Hepatocyte (in vitro differentiated cells): ENCODE measurements at places on chromosomes 11 and 22.

- DNase-seq, result peak; percentile 89
These were observed 33.9 kb downstream of the LMO2 start for GRCh38 chr11:33857933-33858371.

GRCh38 chr22:26812731-26813130 lies 155.3 kb downstream of the MIAT start:
- DNase-seq, result no peak

- no peak for DNase-seq
These were observed 4.9 kb downstream of the OR8B8 start for GRCh38 chr11:124440608-124441007.

DNA sequence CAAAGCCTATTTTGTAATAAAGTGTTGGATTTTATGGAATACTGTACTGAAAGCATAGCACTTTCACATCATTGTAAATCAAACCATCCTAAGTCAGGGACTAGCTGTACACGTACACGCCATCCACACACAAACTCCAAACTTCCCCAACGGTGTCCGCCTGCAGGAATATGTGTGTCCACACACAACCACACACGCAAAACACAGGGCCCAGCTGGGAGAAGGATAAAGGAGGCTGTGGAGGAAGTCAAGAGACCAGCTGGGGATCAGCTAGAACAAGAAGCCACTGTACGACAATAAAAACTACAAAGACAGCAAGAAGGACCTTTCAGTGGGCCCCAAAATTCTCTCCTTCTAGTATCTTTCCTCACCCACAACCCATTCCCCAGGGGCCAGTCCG lies 1.6 kb downstream of the TRIM29 start:
- DNase-seq, result no peak

- no peak for DNase-seq
These were observed 40.9 kb downstream of the TCF20 start for GRCh38 chr22:42229455-42230149.

DNA sequence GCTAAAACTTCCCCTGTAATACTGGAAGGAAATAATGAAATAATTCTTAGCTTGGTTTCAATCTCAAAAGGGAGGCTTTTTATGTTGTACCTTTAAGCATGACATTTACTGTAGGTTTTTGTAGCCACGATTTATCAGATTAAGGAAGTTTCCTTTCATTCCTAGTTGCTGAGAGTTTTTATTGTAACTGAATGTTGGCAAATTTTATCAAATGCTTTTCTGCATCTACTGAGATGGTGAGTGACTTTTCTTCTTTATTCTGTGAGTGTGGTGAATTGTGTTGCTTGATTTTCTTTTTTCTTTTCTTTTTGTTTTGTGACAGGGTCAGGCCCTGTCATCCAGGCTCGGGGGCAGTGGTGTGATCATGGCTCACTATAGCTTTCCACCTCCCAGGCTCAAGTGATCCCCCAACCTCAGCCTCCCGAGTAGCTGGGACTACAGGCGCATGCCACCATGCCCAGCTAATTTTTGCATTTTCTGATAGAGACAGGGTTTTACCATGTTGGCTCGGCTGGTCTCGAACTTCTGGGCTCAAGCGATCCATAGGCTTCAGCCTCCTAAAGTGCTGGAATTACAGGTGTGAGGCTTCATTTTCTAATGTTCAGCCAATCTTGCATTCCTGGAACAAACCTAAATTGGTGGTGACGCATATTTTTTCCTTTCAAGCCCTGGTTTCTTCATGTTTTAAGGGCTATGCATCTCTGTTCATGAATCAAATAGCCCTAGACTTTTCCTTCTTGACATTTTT lies 26.2 kb downstream of the SUSD2 start:
- DNase-seq, result no peak

- DNase-seq, result no peak
These were observed 46.7 kb downstream of the CLTCL1 start for GRCh38 chr22:19244600-19245352.

DNA sequence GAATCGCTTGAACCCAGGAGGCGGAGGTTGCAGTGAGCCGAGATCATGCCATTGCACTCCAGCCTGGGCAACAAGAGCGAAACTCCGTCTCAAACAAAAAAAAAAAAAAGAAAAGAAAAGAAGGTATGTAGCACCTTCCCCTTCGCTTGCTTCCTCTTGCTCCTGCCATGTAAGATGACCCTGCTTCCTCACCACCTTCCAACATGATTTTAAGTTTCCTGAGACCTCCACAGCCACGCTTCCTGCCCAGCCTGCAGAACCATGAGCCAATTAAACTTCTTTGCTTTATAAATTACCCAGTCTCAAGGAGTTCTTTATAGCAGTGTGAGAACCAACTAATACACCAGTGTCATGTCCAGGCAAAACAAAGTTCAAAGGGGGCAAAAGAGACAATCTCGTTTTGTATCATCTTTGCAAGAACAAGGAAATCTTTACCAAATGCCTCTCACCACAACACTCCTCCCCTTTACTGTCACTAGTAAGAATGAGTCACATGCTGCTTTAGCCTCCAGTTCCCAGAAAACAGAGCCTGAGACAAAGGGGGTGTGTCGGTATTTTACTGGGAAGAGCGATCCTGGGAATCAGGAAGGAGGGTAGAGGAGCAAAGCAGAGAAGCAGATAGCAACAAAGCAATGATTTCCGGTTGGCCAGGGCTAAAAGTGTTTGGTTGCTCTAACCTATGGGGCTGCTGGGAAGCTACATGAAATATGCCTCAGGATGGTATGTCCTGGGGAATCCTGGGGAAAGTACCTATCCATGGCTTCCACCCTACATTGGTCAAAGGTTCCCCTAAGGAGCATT lies 10.5 kb upstream of the MCHR1 start:
- peak; percentile 65 for DNase-seq

- no peak for DNase-seq
These were observed 493.5 kb downstream of the OPCML start for GRCh38 chr11:133038850-133039249.

DNA sequence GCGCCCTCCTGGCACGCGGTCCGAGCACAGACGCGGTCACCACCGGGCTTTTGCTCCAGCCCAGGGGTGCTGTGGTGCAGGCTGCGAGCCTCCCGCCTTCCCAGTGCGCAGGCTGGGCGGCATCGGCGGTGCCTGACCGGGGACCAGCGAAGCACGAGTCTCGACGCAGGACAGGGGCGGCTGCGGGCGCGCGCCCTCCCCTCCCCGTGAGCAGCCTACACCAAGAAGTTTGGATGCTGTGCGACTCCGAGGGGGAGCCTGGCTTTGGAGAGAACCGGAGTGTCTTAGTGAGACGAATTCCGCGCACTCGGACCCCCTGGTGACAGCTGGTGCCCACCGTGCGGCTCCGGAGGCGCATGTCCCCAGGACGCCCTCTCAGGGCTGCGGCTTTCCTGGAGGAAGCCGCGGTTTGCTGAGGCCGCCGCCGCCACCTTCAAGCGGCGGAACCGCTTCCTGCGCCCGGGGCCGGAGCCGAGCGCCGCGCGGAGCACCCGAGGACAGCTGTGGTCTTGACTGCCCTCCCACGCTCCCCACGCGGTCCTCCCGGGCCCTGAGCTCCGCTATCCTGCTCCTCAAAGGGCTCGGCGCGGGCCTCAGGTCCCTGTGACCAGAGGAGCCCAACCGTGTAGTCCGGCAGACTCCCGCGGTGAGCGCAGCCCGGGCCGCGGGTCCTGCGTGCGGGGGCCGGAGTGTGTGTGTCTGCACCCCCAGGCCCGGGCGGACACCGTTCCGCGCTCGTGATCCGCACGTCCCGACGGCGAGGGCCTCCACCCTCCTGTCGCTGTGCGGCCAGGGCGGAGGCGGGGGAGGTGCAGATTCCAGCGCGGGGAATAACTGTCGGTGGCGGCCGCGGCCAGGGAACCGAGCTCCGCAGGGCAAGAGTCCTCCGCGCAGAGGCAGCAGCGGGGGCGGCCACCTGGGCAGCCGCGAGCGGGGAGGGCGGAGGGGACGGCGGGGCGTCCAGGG lies 1.7 kb downstream of the FGF3 start:
- no peak for DNase-seq

DNA sequence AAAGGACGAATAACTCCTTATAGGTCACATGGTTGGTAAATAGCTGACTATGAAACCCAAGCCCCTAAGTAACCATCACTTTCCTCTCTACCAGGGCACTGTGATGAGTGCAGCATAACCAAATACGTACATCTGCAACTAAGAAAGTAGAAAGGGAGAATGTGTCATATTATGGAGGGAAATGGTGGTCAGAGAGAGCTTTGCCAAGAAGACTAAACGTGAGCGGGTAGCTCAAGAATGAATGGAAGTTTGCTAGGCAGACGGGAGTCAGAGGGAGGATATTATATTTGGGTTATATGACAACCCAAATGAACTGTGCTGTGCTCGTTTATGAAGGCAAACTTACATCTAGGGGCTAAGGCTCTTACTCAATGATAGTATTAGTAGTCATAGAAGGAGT lies 537.3 kb downstream of the OPCML start:
- DNase-seq, result no peak

- no peak for DNase-seq
These were observed 4.2 kb upstream of the NEAT1 start for GRCh38 chr11:65418431-65418680.

GRCh38 chr11:35709376-35709775 lies 46.8 kb downstream of the TRIM44 start:
- no peak for DNase-seq

DNA sequence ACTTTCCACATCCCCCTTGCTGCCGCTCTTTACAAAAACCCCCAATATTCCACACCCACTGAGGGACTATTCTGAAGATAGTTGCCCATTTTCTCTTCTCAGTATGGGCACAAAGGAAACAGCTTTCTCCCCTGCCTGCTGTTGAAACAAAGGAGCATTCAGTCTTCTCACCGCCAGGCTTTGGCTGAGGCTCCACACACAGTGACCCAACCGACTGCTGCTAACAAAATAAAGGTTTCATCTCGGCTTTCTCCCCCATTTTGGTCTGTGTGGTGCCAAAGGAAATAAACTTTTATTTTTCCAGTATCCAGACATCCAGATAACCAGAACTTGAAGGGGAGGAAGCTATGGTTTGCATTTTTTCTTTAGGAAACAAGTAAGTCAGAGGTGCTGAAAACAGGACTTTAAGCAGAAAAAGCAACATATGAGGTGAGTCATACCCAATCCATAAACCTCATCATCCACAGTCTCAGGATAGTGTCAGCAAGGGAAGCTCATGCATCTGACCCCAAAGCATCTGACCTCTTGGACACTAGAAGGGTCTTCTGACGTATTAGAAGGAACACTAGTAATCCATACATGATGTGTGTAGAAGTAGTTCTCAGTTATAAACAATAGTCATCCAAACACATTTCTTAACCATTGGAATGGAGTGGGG lies 6.4 kb downstream of the CLMP start:
- no peak for DNase-seq

DNA sequence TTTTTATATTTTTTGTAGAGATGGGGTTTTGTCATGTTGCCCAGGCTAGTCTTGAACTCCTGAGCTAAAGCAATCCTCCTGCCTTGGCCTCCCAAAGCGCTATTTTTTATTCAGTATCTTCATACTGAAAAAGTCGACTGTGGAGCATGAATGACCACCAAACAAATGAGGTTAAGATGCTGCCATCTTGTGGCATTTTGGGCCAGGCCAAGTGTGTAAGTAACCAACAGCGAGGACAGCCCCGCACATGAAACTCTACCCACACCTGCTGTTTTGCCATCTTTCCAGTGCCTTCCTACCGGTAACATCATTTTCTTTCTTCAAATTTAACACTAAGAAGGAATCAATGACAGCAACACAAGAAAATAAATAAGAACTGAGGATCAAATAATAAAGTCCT lies 32.2 kb upstream of the AQP11 start:
- no peak for DNase-seq

GRCh38 chr11:62710001-62710345 lies 2.5 kb downstream of the GNG3 start:
- peak; percentile 30 for DNase-seq

- no peak for DNase-seq
These were observed 4.8 kb downstream of the CCDC88B start for GRCh38 chr11:64344787-64345186.

DNA sequence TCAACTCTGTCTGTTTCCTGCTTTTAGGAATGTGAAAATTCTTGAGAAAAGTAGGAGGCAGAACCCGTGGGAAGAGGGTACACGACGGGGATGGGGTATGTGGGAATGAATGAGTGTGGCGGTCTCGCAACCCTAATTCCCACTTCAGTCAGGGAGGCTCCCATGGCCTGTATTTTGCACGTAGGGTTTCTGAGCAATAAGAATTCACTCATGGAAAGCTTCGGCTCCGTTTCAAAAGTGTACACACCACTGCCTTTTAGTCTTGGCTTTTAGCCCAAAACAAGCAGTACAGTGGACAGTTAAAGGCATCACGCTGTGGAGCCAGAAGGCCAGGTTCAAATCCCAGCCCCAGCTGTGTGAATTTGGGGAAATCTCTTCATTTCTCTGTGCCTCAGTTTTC lies 116.7 kb downstream of the MN1 start:
- DNase-seq, result no peak

- DNase-seq, result no peak
These were observed 372.7 kb upstream of the TENM4 start for GRCh38 chr11:79813551-79813950.

- DNase-seq, result peak; percentile 61
These were observed 29.1 kb downstream of the LIMK2 start for GRCh38 chr22:31241200-31241599.

GRCh38 chr11:134393638-134394037 lies 18.4 kb downstream of the B3GAT1 start:
- DNase-seq, result peak; percentile 65

DNA sequence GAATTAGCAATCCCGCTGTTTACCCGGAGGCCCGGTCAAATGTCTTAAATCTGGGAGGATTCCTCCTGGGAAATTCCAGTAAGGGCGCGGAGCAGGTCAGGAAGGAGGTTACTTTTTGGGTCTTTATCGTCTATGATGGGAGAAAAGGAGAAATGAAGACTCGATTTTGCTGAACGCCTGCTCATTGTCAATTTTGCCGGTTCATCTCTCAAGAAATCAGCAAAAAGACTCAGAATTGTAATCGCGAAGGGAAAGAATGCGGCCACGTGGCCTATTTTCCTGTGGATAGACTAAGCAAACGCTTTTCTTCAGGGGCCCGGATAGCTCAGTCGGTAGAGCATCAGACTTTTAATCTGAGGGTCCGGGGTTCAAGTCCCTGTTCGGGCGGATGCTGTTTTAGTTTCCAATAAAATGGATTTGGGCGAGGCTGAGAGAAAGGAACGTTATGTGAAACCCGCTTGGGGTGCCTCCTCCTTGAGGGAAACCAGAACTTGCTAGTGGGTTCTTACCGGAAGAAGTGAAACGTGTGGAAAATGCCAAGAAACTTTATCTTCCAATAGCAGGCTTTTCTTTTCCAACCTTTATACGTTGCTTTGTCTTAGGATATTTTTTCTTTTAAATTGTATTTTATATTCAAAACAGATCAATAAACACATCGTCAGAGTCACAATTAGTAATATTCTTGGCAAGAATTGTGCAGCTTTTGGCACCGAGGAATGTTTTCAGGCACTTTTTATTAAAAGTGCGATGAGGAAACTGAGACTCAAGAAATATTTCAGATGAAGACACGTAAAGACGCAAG lies 45.0 kb downstream of the OR4D9 start:
- DNase-seq, result peak; percentile 83

DNA sequence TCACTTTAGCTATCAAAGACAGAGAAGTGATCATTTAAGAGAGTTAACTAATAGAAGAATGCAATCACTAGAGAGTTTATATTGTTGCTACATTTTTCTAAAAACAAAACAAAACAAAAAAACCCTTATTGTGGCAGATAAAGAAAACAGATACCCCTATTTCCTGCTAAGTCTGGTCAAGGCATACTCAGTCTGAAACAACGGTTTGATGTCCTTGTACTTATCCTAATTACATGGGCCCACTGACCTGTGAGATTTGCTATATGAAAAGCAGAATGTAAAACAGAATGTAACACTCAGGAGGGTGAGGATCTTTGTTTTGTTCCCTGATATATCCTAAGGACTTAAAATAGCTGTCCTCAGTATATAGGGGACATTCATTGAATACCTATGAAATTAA lies 24.6 kb downstream of the MAML2 start:
- no peak for DNase-seq
